ENCODE measurements at places on chromosomes 5 and 9.
A peak's percentile ranks its signal among the peaks of the same experiment; 100 is the strongest.

- DNase-seq = no peak
Observed at GRCh38 chr5:96317945-96318344, 115.1 kb downstream of the PCSK1 start.

- DNase-seq = no peak
Observed at GRCh38 chr9:110334871-110335270, 2.8 kb downstream of the TXNDC8 start.

DNA sequence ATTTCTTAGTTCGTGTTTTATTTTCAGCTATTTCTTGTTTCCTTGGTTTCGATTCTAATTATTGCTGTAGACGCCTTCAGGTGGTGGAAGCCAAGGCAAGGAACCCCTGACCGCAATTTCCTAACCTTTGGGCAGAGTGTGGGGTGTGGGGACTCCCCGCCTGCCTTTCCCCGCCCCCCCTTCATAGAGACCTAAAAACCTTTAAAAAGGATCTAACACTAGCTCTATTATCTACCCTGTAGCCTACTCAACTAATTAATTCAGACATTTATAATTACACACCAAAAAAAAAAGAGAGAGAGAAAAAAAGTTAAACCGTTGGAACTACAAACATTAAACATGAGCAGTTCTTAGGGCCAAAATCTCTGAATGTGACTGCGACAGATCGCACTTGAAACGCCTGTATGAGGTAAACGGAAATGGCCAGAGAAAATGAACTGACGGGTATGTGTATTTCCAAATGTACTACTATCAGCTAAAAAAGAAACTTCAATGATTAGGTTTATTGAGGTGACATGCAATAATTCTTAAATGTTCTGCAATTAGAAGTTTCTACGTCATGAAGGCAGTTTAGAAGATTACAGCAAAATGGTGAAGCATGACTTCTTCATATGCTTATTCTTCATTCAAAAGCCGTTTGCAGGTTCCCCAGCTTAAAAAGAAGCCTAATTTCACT, 19.0 kb upstream of the FER start:
- DNase-seq = no peak

- peak; percentile 42 for DNase-seq
Observed at GRCh38 chr5:69450116-69450515, 35.2 kb downstream of the MARVELD2 start.

DNA sequence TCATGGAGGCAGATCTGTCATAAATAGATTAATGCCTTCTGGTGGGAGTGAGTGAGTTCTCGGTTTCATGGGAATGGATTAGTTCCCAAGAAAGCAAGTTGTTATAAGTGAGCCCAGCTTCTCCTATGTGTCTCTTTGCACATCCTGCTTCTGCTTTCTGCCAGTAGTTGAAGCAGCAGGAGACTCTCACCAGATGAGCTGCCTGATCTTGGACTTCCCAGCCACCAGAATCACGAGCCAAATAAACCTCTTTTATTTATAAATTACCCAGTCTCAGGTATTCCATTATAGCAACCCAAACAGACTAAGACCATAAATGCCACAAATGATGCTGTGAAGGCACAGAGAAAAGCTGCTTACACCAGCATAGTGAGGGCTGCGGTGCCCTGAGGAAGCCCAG, 28.9 kb downstream of the BHMT start:
- no peak for DNase-seq

DNA sequence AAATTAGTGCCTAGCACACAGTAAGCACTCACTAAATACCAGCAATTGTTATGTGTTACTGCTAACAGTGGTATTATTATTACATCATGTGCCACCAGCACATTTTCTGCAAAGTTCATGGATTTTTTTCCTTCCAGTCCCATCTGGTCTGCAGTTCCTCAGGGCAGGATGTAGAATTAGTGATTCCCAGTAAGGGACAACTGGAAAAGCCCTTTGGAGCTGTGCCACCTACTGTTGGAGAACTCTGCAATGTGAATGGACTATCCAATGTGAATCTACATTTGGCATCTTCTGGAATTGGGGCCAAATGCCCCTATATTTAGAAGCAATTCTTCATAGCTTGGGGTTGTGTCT, 154.0 kb downstream of the CDH6 start:
- no peak for DNase-seq

DNA sequence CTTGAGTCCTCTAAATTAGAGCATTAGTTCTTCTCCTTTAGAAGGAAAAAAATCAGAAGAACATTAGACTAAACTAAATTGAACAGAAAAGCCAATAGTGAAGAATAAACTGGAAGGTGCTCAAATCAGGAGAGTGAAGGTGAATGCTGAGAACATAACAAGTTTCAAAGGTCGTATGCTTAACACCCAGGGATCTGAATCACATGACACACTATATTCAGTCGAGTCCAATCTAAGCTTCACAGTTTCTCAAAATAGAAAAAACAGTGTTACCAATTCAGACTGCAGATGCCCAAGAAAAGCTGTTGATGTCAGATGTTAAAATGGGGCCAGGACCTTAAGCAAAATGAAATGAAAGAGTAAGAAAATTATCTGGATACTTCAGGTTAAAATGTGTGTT, 614.5 kb downstream of the EFNA5 start:
- no peak for DNase-seq

DNA sequence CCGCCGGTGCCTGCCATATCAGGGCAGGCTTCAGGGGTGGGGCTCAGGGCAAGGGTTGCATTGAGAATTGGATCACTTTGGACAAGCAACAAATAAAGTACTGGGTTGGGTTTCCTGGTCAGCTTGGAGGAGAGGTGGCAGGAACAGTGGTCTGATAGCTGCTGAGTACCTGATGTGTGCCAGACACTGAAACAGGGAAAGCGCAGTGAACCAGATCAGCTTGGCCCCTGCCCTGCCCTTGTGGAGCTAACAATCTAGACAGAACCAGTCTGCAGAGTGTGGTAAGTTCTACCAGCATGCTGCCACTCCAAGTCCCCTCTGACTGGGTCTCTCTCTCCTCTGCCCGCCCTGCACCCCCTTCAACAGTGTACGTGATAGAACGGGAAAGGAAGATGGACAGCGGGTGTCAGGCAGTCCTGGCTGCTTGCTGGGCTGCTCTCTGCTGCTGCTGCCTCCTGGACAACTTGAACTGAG, 53.4 kb downstream of the CYSTM1 start:
- no peak for DNase-seq

DNA sequence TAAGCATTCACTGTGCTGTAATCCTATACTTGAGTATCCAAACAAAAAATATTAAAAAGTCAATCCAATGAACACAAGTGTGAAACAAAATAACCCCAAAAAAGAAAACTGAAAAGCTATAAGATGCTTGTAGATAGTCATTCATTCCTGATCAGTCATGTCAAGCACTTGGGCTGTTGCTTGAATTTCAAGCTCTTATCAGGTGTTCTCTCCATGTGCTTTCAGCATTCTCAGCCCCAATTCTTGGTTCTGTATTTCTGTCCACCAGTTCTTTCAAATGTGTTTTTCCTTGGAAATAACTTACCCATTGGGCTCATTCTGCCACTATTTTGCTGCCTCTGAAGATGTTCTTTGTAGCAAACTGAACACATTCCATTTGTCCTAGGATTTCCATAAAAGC, 4.7 kb downstream of the ZFAND5 start:
- DNase-seq = no peak

DNA sequence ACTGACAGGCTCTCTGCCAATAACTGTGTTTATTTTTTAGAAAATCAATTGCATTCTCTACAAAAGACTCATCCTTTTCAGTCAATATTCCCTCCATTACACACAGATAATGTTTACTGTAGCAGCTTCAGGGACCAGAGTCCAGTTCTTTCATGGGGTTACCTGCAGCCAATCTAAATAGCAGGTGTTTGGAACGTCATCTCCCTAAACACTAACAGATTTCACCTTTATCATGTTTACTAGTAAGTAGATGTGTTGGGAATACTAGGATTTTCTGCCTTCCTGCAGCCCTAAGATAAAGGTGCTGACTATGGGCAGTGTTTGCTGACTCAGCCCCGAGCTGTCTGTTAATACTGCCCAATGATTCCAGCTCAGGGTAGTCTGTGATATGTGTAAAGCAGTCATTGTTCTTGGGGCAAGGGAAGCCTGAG, 447.0 kb downstream of the KIF4B start:
- no peak for DNase-seq

DNA sequence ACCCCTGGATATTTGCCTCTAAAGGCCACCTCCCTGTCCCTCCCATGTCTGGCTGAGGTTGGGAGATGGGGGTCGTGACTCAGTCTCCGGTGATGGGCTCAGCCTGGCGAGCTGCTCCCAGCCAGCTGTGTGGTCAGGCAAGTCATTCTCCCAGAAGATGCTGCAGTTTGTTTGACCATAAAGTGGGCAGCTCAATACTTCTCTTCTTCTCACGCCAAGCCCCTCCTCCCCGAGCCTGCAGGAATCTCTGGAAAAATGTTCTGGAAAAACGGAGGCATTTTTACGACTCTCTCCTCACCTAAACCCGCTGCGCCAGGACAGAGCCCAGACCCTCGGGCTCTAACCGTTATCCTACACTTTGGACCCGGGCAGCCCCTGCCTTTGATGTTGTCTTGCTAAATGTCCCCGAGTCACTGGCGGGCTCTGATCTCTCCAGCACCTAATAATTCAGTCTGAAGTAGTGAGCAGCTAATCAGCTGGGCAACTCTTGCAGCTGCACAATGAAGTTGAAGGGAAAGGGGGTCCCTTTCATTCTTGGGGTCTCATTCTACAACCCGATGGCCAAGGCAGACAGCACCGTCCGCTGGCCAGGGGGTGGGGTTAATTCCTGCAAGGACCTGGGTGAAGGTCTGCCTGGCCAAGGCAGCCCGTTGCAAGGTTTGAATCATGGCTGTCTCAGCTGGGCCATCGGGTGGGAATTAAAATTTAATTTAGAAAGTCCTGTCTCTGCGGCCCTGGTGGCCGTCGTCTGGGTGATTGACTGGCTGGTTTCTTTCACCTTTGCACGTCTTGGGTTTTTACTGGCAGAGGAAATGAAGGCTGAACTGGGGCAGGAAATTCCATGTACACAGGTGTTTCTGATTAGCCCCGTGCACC, 12.3 kb downstream of the DCANP1 start:
- no peak for DNase-seq

GRCh38 chr5:40045429-40045828, 620.6 kb upstream of the DAB2 start:
- DNase-seq = no peak

- no peak for DNase-seq
Observed at GRCh38 chr5:143554918-143555477, 151.5 kb upstream of the NR3C1 start.

DNA sequence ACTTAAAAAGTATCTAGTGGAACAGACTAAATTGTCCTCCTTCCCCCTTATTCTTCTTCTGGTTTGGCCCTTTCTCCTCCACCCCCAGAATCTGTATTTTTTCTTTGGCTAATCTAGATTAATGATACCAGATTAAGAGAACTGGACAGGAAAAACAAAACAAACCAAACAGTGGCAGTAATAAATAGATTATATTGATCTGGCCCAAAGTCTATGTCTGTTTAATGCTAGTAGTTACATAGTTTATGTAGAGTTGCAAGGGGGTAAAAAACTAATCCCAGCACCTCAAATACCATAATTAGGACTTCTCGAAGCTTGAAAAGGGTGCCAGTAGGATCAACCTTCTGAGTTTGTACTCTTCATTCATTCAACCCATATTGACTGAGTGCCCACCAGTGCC, 104.5 kb downstream of the ARL15 start:
- no peak for DNase-seq

DNA sequence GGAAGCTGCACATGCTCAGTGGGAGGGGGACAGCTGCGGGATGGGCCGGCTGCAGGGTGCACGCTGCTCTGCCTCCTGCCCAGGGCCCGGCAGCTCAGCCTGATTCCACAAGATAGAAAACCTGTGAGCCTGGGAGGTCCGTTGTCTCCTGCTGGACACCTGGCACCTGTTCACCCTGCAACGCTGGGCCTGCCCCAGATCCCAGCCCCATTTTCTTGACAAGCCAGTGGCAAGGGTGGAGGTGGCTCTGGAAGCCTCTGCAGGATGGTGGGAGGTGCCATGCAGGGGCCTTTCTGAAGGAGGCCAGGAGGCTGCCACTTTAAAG, 68.1 kb upstream of the RNF130 start:
- no peak for DNase-seq

- peak; percentile 8 for DNase-seq
Observed at GRCh38 chr5:116573702-116574366, 789 bp downstream of the SEMA6A start.

GRCh38 chr9:76657265-76657664, 107.0 kb upstream of the PCA3 start:
- DNase-seq = no peak

DNA sequence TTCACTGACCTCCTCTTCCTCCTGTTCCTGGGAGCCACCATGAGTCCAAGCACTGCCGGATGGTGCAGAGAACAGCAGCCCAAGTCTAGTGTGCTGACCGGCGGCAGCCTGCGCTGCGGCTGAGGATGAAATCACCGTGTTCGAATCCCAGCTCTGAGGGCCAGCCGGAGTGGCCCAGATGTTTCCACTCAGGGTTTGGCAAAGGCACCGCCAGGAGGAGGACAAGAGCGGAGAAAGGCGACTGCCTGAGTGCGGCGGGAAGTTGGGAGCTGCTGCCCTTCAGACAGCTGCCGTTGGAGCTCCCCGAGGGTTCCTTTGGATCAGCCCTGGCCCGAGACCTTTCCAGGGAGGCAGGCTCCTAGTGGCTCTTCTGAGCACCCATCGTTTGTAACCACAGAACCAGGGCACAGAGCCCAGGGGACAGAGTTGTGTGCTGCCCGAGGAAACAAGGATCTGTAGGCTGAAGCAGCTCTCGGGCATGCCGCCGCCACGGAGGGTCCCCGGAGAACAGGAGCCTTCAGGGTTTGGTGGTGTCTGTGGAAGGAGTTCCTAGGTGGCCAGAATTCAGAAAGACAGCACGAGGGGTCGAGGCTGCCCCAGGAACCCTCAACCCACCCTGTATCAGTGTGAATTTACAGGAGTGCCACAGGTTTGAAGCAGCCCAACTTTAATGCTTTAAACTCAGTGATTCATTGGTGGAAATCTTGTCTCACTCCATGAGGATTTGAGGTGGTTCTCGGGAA, 115.6 kb upstream of the COL5A1 start:
- no peak for DNase-seq

DNA sequence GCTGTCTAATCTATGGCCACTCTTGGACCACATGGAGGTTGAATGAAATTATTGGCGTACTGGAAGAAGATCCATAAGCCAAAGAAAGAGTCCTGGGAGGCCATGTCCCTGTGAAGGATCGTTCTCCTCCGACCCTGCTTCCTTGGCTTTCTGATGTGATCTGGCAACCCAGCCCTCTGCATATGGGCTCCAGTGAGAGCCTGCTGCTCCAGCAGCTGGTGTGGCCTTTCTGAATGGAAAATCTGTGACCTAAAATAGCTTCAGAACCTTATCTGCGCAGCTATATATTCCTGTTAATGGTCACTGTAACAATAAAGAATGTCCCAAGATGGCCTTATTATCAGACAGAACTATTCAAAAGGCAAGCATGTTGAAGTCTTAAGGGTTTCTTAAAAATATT, 40.2 kb upstream of the PHF2 start:
- no peak for DNase-seq

DNA sequence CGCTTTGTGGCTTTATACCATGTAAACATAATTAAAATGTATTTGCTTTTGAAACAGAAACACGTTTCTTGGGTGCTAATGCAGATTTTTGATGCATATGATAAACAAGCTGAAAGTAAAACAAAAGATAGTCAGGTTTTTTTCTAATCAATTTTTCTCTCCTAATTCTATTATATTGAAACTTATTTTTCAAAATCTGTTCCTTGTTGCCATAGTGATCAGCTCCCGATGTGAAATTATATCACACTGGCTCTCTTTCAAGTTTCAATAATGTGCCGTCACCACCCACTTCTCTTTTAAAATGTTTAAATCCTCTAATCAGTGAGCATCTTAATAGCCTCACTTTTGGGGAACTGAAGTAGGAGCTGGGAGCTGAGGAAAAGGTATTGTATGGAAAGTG, 36.4 kb upstream of the DAPK1 start:
- DNase-seq = no peak

Measured in A549 (cell line).